Stimulated activated CD8-positive, alpha-beta memory T cell treated with anti-CD3 and anti-CD28 coated beads, Interleukin-4, amount 100 ng/mL, for 4 hours (primary cell): ENCODE measurements at places on chromosomes 7 and 10.

GRCh38 chr10:73743327-73743904 is 756 bp upstream of the SEC24C start:
- no peak for DNase-seq

GRCh38 chr10:113126229-113127201 is 176.5 kb downstream of the TCF7L2 start:
- DNase-seq: no peak

DNA sequence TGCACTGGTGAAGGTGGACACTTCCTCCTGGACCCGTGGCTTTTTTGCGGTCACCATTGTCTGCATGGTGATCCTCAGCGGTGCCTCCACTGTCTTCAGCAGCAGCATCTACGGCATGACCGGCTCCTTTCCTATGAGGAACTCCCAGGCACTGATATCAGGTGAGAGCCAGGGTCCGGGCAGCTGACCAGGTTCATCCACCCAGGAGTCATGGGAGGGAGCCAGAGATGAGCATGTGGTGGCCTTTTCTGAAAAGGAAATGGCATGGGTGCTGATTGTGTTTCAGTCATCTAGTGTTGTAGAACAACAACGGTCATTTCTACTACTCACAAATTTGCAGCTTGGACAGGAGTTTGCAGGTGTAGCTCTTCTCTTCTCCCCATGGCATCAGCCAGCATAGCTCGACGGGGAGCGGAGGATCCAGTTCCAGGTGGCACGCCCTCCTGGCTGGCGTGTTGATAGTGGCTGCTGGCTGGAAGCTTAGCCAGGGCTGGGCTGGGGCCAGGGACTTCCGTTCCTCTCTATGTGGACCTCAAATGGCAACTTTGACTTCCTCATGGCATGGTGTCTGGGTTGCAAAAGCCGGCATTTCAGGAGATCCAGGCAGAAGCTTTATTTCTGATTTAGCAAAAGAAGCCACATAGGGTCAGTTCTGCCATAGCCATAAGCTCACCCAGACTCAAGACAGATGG is 32.7 kb downstream of the SLC29A3 start:
- DNase-seq: no peak

- no peak for DNase-seq
Observed at GRCh38 chr10:72419241-72419640, 64.5 kb upstream of the DNAJB12 start.

- no peak for DNase-seq
Observed at GRCh38 chr7:101166909-101167644, 1.7 kb upstream of the VGF start.

- no peak for DNase-seq
Observed at GRCh38 chr7:140165422-140165821, 11.4 kb downstream of the KDM7A start.
